ENCODE measurements at places on chromosomes 6 and 20.

GRCh38 chr20:54086507-54087039 is 16.2 kb upstream of the BCAS1 start:
- no peak for DNase-seq

DNA sequence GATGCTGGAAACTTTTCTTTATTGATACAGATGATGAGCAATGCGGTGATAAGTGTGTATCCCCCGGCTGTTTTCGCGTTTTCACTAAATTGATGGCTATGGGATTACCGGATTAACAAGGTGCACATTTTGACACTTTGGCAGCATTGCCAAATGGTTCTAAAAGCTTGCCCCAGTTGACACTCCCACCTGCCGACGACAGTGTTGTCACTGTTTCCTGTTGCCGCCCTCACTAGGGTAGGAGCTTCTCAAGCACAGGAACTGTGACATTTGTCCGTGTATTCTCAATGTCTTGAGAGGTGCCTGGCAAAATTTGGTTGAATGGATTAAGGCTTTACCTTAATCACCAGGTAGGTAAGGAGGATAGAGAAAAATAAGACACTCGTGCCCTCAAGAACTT is 9.8 kb upstream of the MAPK13 start:
- DNase-seq, result no peak

DNA sequence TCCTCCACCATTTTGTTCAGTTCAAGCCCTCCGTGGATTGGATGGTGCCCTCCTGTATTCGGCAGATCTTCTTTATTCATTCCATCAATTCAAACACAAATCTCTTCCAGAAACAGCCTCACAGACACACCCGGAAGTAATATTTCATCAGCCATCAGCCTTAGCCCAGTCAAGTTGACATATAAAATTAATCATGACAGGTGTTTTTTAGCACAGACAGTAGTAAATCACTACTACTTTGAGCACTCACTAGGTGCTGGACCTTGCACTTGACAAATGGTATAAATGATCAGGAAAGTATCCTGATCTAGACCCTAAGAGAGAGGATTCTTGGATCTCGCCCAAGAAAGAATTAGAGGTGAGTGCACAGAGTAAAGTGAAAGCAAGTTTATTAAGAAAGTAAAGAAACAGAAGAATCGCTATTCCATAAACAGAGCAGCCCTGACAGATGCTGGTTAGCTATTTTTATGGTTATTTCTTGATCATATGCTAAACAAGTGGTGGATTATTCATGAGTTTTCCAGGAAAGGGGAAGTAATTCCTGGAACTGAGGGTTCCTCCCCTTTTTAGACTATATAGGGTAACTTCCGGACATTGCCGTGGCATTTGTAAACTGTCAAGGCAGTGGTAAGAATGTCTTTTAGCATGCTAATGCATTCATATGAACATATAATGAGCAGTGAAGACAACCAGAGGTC is 194.6 kb upstream of the LAMP5 start:
- DNase-seq, result no peak

- no peak for DNase-seq
These were observed 114.5 kb downstream of the RNGTT start for GRCh38 chr6:88848870-88849269.

GRCh38 chr6:23137611-23138010 is 568.2 kb downstream of the HDGFL1 start:
- no peak for DNase-seq

DNA sequence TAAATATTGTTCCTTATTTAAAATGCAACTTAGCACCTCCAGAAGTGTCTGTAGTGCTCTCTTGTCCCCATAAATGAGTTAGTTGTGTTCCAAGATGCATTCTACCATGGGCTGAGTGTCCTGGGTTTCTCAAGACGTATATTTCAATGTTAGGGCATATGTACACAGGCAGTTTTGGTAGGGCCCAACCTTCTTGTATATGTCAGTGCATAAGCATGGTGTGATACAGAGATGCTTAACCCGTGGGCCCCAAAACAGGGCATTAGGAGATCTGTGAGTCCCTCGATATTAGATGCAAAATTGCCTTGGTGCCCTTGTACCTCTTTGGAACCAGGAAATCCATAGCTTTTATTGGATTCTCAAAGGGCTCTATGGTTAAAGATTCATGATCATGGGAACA is 91.5 kb upstream of the HIVEP1 start:
- DNase-seq, result no peak

- DNase-seq, result no peak
These were observed 191.6 kb upstream of the PRDM1 start for GRCh38 chr6:105894556-105894955.

DNA sequence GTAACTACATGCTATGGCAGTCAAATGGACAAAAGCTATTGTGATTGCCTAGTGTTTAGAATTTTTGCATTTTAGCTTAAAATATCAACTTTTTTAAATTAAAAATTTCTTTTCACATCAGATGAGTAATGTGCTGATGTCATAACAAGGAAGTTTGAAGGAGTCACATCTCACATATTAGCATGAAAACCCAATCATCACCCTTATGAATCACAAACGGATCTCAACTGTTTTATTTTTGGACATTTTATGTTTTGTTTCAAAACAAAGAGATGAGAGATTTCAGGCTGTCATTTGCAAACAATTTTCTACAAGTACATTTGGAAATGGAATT is 53.6 kb upstream of the TRERF1 start:
- no peak for DNase-seq

GRCh38 chr6:106466211-106466610 is 105.7 kb downstream of the CRYBG1 start:
- DNase-seq, result no peak

- no peak for DNase-seq
These were observed 3.7 kb downstream of the AK9 start for GRCh38 chr6:109687271-109687761.

GRCh38 chr6:55953335-55953734 is 77.9 kb upstream of the BMP5 start:
- no peak for DNase-seq

- no peak for DNase-seq
These were observed 10.7 kb downstream of the MYLIP start for GRCh38 chr6:16139556-16139955.

DNA sequence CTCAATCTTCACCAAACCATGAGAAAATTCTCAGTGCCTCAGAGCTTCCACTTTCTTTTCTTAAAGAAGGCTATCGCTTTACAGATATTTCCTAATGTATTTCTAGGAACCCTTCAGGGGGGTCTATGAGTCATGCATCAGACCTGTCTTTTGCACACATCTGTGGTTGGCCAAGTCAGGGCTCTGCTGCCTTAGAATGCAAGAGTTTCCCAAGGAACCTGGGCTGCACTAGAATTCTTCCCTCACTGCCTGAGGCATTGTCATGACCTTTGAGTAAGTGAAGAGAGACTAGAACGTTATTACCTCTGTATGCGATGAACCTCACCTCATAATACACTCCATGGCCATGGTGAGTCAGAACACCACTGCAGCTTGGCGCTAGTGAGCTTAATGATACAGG is 365.0 kb upstream of the ID4 start:
- DNase-seq, result no peak

- DNase-seq, result no peak
These were observed 443.7 kb upstream of the BTBD3 start for GRCh38 chr20:11473983-11474382.

GRCh38 chr6:13935190-13935880 is 10.6 kb downstream of the RNF182 start:
- DNase-seq, result no peak

DNA sequence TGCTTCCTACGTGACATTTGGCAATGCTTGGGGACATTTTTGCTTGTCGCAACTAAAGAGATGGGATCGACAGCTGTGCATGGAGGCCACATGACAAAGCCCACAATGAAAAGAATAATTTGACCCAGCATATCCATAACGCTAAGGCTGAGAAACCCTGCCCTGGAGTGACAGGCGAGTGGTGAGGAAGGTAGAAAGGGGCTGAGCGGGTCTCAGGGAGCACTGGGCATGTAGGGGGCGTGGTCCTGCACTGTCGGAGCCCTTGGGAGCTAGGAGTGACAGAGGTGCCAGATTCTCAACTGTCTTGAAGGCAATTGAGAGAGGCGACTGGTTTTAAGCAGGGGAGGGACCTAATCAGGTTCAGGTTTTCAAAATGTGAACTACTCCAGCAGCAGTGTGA is 13.6 kb downstream of the GGTLC1 start:
- DNase-seq, result no peak

DNA sequence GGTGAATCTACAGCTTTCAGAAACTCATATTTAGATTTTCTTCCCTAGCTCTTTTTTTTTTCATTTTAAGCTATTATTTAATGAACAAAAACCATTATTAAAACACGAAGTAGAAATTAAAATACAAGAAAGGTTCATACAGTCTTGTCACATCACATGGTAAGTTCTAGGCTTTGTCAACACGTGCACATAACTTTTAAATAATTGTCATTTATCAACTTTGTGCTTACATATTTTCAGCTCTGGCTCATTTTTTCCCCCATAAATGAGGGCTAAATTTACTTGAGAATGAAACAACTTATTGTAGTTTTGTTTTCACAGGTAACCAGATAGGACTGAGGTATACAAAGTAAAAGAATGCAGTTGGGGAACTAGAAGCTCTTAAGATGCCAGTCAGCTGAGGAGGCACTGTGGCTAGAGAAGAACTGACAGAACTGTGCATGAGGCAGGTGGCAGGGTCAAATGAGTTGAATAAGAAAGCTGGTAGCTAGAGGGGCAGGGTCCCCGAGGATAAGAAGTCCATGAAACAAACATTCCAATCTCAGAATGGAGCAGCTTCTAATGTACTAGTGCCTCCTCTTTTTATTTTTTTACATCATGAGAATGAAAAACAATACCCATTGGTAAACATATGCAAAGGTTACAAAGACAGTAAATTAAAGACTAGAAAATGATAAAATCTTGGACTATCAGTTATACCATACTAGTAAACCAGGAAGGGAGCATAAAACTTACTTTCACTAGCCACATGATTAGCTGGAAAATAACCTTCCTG is 141.5 kb downstream of the MYB start:
- DNase-seq, result no peak

DNA sequence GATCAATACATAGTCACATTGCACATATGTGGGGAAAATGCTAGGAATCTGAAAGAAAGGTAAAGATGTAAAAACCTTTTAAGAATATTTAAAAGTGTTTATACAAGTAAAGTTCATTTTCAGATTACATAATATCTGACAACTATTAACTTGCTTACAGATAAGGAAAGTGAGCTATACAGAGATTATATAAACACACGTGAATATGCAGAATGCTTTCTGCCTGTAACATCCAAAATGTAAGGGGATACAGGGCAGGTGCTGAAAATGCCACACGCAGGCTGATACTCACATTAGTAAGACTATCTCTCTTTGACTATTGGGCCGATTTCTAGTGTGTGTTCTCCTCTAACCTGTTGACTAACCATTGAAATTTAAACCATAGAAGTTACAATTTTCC is 17.9 kb upstream of the MAP7 start:
- no peak for DNase-seq

GRCh38 chr20:44112889-44113617 is 73.9 kb downstream of the JPH2 start:
- no peak for DNase-seq

DNA sequence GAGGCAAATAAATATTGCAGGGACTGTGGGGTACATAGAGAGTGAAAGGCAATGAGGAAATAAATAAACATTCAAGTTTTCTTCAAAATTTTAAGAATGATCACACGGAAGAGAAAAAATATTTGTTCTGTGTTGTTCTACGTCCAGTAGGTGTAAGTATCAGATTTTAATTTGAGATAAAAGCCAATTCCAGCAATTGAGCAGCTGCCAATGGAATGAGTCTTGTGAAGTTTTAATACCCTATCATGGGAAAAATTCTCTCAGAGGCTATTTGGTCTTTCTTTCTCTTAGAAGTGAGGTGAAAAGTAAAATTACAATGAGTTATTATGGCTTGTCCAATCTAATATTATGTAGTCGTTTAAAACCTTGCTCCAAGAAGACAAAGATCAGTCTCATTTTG is 195.7 kb upstream of the CITED2 start:
- no peak for DNase-seq

DNA sequence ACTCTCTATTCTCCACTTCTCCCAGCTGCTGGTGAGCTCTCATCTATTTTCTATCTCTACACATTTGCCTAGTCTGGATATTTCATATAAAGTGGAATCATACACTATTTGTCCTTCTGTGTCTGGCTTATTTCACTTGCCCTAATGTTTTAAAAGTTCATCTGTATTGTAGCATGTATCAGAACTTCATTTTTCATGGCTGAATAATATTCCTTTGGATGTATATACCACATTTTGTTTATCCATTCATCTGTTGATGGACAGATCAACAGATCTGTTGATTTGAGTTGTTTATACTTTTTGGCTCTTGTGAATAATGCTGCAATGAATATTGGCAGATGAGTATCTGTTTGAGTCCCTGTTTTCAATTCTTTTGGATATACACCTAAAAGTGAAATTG is 49.6 kb downstream of the NHLRC1 start:
- no peak for DNase-seq

DNA sequence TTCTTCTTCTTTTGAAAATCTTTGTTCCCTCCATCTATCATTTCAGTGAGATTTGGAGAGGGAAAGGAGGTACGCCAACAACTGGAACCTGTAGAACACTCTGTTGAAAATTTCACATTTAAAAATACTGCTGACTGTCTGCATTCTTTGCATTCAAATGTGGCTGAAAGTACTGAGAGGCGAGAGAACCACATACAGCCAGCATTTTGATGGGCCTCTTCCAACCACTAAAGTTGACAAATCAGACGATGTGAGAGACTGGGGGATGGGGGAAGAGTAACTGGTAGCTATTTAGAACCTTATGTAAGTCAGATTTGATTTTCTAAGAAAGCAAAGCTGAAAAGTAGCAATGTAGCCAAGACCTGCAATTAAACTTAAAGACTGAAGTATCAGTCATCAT is 77.5 kb downstream of the FKBP5 start:
- no peak for DNase-seq

GRCh38 chr20:37995856-37996605 is 37.2 kb downstream of the TTI1 start:
- no peak for DNase-seq

- no peak for DNase-seq
These were observed 123.6 kb downstream of the LCA5 start for GRCh38 chr6:79413562-79414002.

- no peak for DNase-seq
These were observed 338 bp downstream of the UTRN start for GRCh38 chr6:144285548-144285797.

All from sciatic nerve (tissue), 2 donors.